ENCODE measurements at places on chromosomes 12 and 14.

DNA sequence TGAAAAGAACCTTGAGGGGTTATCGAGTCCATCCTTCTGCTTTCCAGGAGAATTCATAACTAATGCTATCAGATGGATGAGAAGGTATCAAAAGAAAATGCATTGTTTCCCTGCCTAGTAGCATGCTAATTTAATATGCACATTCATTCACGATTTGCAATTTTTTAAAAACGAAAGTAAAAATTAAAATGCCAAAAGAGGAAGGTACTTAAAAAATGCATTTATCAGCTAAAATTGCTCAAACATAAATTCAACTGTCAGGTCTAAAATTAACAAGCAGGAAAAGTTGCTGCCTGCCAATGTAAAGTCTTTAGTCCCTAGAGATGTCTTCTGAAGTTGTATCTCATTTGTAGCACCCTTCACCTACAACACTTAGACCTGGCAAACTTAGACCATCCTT, 7.9 kb downstream of the ATF7 start:
- H3K36me3 ChIP-seq: no peaks in the 10 kb centered on the region
- DNase-seq: no peak
- peak overlapping the region; percentile 24 for H3K27ac ChIP-seq
- H3K27me3 ChIP-seq: no peaks in the 10 kb centered on the region
- peaks cover 5% of the 10 kb centered on the region for H3K4me1 ChIP-seq

GRCh38 chr12:132270969-132271754, 58.2 kb downstream of the GALNT9 start:
- no peaks in the 10 kb centered on the region for H3K36me3 ChIP-seq
- no peaks in the 10 kb centered on the region for H3K4me1 ChIP-seq
- no peaks in the 10 kb centered on the region for H3K27me3 ChIP-seq

GRCh38 chr14:68464711-68465110, 328.2 kb downstream of the ZFP36L1 start:
- no peak overlapping the region for H3K4me3 ChIP-seq
- peak overlapping the region; percentile 69 for H3K27ac ChIP-seq
- H3K4me1 ChIP-seq: peaks cover 10% of the 10 kb centered on the region
- DNase-seq: no peak

DNA sequence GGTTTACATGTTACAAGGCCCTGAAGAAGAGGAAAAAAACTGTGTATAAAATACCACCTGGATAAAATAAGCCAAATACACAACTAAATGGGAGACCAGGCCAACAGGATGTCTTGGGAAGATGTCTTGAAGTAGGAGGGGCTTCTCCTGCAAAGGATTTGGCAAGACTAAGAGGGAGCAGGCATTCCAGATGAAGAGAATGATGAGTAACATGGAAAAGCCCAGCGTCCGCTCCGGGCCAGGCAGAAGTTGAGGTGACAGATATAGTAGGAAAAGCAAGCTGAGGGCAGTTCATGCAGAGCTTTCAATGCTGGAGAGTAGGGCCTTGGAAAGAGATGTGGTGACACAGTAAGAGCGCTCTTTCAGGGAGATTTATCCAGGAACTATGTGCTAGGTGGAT, 16.1 kb upstream of the EIF4B start:
- no peak overlapping the region for H3K27ac ChIP-seq
- H3K36me3 ChIP-seq: no peaks in the 10 kb centered on the region
- DNase-seq: no peak
- H3K27me3 ChIP-seq: no peaks in the 10 kb centered on the region
- H3K4me1 ChIP-seq: peaks cover 12% of the 10 kb centered on the region
- H3K4me3 ChIP-seq: no peak overlapping the region

- no peak overlapping the region for H3K27ac ChIP-seq
- no peaks in the 10 kb centered on the region for H3K36me3 ChIP-seq
- H3K4me3 ChIP-seq: no peak overlapping the region
- DNase-seq: no peak
Observed at GRCh38 chr12:29769162-29769858, 14.4 kb downstream of the TMTC1 start.

- H3K4me3 ChIP-seq: no peak overlapping the region
- DNase-seq: no peak
- H3K4me1 ChIP-seq: peaks cover 10% of the 10 kb centered on the region
- H3K36me3 ChIP-seq: no peaks in the 10 kb centered on the region
Observed at GRCh38 chr14:61179061-61179690, 102.0 kb downstream of the TMEM30B start.

DNA sequence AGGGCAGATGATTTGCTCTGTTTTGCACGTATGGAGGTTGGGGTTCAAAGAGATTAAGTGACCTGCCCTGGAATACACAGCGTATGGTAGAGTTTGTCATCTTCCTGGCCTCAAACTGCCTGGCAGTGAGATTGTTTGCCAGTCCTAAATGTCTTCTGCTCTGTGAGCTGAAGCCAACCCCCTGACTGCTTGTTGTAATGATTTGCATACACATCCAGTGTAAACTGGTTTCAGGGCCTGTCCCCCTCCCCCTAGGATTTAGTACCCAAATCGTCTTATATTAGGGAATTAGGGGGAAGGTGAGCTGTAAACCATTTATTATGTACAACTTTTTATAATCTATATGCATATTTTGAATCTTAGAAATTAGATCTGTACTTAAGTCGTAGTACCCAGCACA, 38.4 kb downstream of the AKAP3 start:
- H3K4me3 ChIP-seq: no peak overlapping the region
- no peaks in the 10 kb centered on the region for H3K36me3 ChIP-seq
- no peak overlapping the region for H3K27ac ChIP-seq
- H3K4me1 ChIP-seq: no peaks in the 10 kb centered on the region

GRCh38 chr14:86625637-86626036, 1095.7 kb downstream of the FLRT2 start:
- H3K27ac ChIP-seq: no peak overlapping the region
- H3K4me1 ChIP-seq: no peaks in the 10 kb centered on the region
- no peaks in the 10 kb centered on the region for H3K36me3 ChIP-seq
- H3K4me3 ChIP-seq: no peak overlapping the region

GRCh38 chr14:92451245-92451644, 62.3 kb upstream of the RIN3 start:
- no peaks in the 10 kb centered on the region for H3K4me1 ChIP-seq
- DNase-seq: no peak
- no peak overlapping the region for H3K4me3 ChIP-seq
- H3K36me3 ChIP-seq: no peaks in the 10 kb centered on the region
